Lower lobe of right lung (tissue), 2 donors: ENCODE measurements at places on chromosomes 13 and 19.

DNA sequence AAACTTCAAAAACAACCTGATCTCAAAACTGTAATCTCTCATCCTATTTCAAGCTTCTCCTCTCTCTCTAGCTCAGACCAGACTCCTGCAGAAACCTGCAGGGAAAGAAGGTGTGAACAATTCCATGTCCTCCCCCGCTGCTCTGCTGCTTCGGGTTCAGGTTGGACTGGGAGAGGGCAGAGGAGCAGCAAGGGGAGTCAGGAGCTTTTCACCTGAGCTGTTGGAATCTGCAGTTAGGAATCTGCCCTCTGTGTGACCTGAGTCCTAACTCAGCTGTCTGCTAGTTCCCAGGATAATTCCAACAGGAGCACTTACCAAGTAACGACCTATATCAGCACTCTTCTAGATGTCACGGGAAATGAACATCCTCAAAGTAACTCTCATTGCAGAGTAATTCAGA lies 118.3 kb downstream of the DNAJC15 start:
- DNase-seq, result no peak

DNA sequence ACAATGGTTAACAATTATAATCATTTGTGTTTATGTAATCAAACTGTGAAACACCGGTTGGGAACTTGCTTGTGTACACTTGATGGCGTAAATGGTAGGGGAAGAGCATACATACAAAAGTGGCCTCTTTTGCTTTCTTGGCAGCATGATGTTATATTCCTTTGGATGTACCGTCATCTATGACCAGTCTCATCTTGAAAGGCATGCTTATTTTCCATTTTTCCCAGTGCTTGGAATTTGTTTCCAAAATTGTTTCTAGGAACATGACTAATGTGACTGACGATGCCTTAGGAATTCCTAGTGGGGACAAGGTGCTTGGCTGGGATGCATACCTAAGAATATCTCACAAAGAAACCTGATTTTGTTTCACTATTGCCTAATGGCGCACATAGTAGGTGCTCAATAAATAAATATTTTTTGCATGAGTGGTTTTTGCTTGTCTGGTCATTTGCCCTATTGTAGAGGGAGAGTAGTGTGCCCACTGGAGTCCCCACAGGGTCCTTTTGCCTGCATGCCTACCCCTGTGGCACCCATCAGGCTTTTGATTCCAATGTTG lies 45.5 kb downstream of the SAE1 start:
- no peak for DNase-seq

DNA sequence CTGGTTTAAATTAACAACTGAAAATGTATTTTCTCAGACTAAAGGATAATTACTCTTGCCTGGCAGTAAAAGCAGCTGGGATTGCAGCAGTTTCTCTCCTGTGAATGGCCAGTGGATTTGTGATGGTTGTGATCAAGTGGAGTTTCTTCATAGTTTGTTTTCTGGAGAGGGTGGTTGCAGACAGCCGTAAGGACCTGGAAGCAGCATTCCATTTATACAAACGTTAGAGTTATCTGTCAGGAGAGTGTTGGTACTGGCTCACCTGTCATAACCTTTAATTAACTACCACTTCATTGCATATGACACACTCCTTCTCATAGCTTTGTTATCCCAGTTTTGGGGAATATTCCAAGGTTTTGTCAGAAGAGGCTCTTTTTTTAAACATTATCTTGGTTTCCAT lies 258.4 kb upstream of the SLC10A2 start:
- no peak for DNase-seq

DNA sequence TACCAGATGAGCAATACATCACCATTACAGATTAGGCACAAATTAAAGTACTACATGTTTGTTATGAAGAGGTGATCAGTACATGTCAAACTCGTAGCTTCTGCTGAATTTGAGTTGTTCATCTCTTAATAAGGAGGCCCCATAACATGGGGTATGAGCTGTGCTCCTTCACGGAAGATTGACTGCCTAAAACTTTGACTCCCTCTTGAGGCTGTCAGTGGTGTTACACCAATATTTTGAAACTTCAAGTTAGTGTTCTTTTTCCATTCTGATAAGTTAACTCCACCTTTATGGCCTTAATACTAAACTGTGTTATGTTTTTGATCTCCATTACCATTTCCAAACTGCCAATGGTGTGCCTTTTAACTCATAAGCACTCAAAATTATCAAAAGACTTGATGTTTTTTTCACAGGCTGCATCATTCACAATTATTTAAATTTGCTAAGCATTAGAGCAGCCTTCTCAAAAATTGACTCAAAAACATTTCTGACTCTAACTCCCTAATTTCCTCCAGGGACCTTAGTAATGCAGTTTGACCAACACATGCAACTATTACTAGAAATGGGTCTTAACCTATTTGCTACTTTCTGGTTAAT lies 1591.5 kb downstream of the PCDH9 start:
- DNase-seq, result no peak

GRCh38 chr13:106246242-106246641 lies 289.2 kb downstream of the EFNB2 start:
- DNase-seq, result no peak

GRCh38 chr13:24505756-24506155 lies 6.8 kb downstream of the PARP4 start:
- no peak for DNase-seq

- no peak for DNase-seq
Measured at GRCh38 chr13:24167666-24168391, 7.3 kb downstream of the SPATA13 start.

DNA sequence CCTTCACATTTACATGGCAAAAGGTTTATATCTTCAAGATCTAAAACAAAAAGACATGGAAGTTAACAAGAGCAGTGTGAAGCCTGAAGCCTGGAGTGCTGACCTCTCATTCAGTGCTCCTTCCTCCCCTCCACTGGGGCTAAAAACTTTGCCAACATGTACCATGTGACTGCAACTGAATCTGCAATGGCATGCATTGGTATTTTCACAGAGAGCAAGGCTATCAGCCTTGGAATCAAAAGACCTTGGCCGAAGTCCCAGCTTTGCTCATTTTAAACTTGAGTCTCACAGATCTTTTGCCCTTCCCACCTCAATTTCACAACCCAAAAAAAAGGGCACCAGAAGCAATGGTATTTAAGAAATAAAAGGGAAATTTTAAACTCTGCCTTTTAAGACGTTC lies 325.1 kb downstream of the DCT start:
- no peak for DNase-seq

DNA sequence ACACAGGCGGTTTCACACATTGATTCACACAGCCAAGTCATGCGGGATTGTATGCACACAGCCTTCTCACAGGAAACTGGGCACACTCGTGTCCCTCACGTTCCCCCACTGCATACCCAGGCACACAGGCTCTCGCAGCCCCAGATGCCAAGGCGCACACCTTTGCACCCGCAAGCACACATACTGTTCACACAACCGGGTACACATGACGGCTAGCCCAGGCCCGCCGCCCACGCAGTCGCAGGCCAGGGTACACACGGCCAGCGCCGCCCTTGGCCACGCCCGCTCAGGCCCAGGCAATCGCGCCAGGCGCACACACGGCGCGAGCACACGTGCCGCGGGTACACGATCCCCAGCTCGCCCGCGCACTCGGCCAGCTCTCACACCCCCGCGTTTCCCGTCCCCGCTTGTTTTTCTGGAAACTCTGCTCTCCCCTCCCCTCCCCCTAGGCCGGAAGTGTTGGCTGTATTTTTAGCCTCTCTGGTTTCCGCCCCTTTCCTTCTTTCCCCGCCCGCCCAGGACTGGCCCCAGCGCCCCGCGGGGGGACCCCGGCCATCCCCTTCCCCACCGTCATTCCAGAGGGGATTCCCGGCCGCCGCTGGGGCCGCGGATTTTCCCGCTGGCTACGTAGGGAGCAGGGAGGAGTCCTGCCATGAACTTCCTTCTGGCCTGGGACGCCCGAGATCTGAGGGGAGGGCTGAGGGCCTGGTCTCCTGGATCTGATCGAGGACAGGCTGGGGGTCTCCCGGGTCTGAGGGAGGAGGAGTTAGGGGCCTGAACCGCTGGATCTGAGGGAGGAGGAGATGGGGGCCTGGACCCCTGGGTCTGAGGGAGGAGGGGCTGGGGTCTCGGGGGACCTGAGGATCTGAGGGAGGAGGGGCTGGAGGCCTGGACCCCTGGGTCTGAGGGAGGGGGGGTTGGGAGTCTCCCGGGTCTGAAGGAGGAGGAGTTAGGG lies 4.0 kb upstream of the ZFP36 start:
- peak; percentile 96 for DNase-seq

GRCh38 chr13:108444448-108444847 lies 174.9 kb downstream of the TNFSF13B start:
- no peak for DNase-seq

GRCh38 chr13:53501387-53501786 lies 472.8 kb downstream of the OLFM4 start:
- no peak for DNase-seq

- DNase-seq, result no peak
Measured at GRCh38 chr13:94173312-94173854, 306.1 kb downstream of the DCT start.

DNA sequence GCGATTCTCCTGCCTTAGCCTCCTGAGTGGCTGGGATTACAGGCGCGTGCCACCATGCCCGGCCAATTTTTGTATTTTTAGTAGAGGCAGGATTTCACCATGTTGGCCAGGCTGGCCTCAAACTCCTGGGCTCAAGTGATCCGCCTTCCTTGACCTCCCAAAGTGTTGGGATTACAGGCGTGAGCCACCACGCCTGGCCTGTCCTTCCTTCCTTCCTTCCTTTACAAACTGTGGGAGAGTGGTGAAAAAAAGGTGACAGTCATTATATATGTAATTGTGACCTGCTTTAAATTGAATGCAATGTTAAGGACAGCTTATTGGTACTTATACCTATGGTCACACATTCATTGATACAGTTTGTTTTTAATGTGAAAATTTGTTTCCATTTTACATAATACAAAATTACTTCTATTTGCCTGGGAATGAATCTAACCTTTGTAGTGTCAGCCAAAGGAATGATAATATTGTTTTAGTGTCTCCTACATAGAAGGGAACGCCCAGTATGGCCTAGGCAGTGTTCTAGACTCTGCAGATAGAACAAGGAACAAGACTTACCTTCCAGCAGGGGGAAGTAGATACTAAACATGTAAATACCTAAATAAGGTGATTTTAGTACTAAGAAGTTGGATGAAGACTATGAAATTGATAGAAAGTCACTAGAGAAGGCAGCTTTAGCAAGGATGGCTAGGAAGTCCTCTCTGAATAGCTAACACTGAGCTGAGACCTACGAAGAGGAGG lies 146.3 kb downstream of the GGACT start:
- DNase-seq, result no peak

DNA sequence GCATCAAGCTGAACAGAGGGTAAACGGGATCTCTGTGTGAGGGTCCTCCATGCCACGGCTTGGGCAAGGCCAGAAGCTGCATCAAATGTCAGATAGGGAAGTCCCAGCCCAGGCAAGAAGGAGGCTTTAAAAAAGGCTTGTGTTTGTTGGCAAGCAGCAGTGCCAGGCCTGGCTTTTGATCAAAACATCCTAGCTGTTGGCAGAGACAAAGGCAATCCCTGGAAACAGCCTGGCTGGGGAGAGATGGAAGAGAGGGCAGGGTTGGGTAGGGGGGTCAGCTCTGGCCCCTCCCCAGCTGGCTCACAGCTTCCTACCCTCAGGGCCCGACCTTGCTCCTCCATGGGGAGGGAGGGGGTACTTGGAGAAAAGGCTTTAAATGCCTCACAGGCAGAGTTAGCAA lies 61.8 kb upstream of the KCTD15 start:
- no peak for DNase-seq

GRCh38 chr13:97316390-97316789 lies 94.3 kb downstream of the MBNL2 start:
- no peak for DNase-seq

DNA sequence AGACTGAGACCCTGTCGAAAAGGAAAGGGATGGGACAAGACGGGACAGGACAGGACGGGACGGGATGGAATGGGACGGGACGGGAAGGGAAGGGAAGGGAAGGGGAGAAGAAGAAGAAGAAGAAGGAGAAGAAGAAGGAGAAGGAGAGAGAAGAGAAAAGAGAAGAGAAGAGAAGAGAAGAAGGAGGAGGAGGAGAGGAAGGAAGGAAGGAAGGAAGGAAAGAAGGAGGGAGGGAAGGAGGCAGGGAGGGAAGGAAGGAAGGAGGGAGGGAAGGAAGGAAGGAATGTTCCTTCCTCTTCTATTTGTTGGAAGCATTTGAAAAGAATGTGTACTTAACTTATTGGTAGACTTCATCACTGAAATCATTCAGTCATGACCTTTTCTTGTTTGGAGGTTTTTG lies 9.6 kb upstream of the SHFL start:
- no peak for DNase-seq

- DNase-seq, result no peak
Measured at GRCh38 chr19:34350161-34350561, 14.8 kb upstream of the GPI start.

- DNase-seq, result no peak
Measured at GRCh38 chr13:49265822-49266221, 18.1 kb downstream of the CDADC1 start.
